Aortic smooth muscle cell (primary cell): ENCODE measurements at places on chromosomes 2 and 18. TPM values are rescaled to one million over a fixed set of nuclear protein-coding genes. Genes with fewer than 3 reads are reported as not detected.

RIT2 gene
- not detected in 2 replicates for total RNA-seq

EFEMP1 gene
- total RNA-seq: 1,165 and 1,581 TPM in 2 replicates

GREB1L gene
- 0.25 and 1.2 TPM in 2 replicates for total RNA-seq

TRAF3IP1 gene
- 9.1 and 11.3 TPM in 2 replicates for total RNA-seq
